Activated naive CD8-positive, alpha-beta T cell treated with anti-CD3 and anti-CD28 coated beads, Interleukin-2, amount 10 ng/mL, durations not matched to agents 7 days and 5 days (primary cell): ENCODE measurements at places on chromosomes 7 and 10. TPM values are rescaled to one million over a fixed set of nuclear protein-coding genes. Genes with fewer than 3 reads are reported as not detected.

Gene DIP2C
- 1.7 TPM for total RNA-seq

Gene HYCC1
- 49.5 TPM for total RNA-seq

Gene CNTNAP2
- total RNA-seq = not detected

Gene TMEM130
- total RNA-seq = not detected

Gene GIMAP6
- 130 TPM for total RNA-seq

Gene SPDYE6
- total RNA-seq = not detected

Gene GNAI1
- 0.14 TPM for total RNA-seq

Gene GDF2
- total RNA-seq = not detected

Gene ELFN1
- not detected for total RNA-seq

Gene FEZF1
- not detected for total RNA-seq

Gene TMEM213
- not detected for total RNA-seq

Gene ADRA2A
- total RNA-seq = not detected

Gene NODAL
- total RNA-seq = not detected

Gene LLCFC1
- not detected for total RNA-seq

Gene EPHA1
- 28.2 TPM for total RNA-seq

Gene PPP1R3A
- total RNA-seq = not detected

Gene EXOC4
- 73.7 TPM for total RNA-seq

Gene INHBA
- total RNA-seq = not detected

Gene CPA2
- total RNA-seq = not detected

Gene PRF1
- 170 TPM for total RNA-seq

Gene TMEM236
- total RNA-seq = 0.08 TPM
